ENCODE measurements at places on chromosomes 1 and 21.

- no peak for DNase-seq
These were observed 2.2 kb downstream of the PPP2R5A start for GRCh38 chr1:212287261-212287895.

DNA sequence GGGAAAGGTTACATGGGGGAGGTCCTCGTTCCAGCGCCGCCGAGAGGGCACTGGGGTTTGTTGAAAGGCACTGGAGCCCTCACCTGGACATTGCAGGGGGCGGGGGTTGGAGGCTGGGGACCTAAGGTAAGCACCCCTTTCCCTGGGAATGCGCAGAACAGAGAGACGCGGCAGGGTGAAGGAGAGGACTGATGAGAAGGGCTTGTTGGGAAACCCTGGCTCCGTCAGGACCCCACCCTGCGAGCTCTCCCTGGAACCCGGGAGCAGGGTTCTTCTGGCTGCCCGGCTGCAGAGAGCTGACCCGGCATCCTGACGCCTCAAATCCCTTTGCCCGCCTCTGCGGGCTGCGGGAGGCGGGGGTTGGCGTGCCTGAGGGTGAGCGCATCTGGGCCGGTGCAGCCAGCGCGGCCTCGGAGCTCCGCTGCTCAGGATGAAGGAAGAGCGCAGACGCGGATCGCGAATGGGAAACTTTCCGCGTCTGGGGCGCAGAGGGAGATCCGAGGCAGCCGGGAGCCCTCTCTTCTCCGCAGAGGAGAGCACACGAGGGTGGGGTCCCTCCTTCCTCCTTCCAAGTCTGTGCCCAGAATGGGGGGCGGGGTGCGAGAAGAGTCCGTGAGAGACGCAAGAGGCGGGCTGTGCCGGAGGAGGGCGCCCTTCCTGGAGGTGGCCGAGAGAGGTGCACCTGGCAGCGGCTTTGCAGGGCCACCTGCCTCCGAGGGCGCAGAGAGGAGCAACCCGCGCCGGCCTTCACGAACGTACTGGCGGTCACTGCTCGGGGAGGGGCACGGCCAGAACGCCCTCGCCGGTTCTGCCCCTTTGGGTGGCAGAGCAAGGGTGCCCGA, 2.4 kb downstream of the IGSF21 start:
- peak; percentile 50 for DNase-seq

- DNase-seq = no peak
These were observed 6.0 kb downstream of the CCDC181 start for GRCh38 chr1:169421309-169421708.

DNA sequence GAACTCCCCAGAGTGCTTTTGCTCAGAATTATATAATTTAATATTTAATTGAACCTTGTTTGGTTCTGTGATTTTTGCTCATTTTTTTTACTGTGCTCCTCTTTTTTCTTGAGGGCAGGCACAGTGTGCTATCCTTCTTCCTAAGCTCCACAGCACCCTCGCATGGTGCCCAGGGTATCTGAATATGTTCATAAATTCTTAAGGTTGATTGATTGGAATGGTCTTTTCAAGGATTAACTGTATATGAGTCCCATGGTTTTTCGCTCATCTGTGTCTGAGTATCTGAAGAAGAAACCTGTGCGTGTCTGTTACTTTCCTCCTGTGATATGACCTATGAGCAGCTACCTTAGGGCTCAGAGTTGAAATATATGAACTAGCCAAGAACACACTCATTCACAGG, 393.7 kb downstream of the HLX start:
- no peak for DNase-seq

DNA sequence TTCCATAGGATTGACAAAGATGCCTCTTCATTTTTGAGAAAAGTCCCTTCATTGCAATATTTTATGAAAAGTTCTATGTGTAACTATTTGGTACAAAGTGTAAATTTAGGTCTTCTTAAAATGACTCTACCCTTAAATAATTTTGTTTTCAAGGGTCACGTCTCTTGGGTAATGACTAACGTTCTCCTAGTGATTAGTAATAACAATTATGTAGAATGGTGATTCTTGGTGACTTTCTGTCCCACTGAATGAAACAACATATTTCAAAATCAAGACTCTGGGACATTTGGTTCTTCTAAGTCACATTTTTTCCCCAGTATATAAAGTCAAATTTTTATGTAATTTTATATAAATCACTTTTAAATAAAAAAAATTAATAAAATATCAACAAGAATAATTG, 277.5 kb upstream of the ADAMTS5 start:
- no peak for DNase-seq

DNA sequence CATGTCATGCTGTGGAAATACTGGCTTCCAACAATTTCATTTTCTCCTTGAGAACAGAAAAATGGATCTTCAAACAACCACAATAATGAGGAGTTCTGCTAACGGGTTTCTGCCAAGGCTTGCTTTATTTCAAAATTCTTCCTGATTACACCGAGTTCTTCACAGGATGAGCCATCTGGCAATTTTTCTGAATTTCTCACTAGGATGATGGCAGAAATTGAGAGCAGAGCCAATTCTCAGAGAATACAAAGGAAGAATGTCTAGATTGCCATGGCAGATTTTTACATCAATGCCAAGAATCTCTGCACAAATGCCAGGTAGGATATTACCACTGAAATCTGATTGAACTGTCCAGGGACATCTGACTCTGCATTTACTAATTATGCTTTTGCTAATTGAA, 619.0 kb upstream of the CHRM3 start:
- no peak for DNase-seq

DNA sequence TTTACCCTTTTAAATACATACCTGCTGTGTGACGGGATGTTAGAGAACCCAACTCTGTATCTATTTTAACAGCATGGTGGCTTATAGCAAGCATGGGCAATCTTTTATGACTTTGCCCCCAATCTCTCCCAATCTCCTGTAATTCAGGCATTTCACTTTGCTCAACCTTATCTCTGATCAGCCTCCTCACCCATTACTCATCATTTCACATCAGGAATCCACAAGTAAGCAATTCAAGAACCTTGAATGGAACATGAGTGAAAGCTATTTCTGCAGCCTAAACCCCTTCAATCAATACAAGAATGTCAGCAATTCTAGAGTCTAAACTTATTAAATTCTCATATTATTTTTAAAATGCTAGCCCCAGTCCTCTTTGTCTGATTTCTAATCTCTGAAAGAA, 199.8 kb downstream of the ST6GALNAC3 start:
- no peak for DNase-seq

DNA sequence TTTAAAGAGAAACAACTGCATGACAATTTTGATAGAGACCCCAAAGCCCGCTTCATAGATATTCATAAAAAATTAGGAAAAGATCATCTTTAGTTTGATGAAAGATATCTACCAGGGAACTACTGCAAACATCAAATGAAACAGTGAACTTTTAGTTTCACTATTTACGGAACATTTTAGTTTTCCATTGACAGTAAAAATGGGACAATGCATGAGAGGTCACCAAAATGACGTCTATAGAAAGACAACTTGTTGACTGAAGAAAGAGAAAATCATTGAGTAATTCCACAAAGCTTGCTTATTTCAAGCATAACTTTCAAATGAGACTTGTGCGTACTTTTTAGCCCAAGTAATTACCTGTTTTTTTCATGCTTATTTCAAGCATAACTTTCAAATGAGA, 411.4 kb downstream of the HLX start:
- no peak for DNase-seq

- DNase-seq = no peak
These were observed 100.2 kb downstream of the LRRC53 start for GRCh38 chr1:74412244-74412643.

DNA sequence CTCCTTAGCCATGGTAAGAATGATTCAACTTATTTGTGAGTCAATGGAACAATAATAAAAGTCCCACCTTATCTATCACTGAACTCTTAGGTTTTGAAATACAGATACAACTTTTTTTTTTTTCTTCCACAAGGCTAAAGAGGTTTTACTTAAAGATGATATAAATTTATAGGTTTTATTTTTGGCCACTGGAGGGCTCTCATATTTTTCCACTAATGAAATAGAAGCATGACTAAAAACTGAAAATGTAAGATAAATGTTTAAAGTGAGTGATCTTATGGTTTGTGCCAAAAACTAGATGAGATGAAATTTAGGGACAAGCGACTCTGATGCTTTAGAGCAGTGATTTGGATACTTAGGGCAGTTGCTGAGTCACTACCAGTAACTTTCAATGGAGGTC, 499.0 kb downstream of the NUF2 start:
- DNase-seq = no peak

DNA sequence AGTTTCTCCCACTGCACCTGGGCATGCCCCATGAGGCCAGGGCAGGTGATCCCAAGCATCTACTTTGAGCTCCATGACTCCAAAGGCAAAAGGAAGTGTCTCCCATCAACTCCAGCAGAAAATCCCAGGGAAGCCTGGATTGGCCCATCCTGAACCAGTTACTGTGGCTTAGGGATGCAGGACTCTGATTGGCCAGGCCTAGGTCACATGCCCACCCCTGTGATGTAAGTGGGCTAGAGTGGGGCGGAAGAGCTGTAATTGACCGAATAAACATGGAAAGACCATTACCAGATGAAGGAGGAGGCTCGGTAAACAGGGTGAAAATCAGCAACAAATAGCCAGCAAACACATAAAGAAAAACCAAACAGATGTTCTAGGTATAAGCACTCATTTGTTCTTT, 45.2 kb downstream of the MATN1 start:
- DNase-seq = no peak

GRCh38 chr1:234169161-234169849, 204.0 kb upstream of the COA6 start:
- DNase-seq = no peak

DNA sequence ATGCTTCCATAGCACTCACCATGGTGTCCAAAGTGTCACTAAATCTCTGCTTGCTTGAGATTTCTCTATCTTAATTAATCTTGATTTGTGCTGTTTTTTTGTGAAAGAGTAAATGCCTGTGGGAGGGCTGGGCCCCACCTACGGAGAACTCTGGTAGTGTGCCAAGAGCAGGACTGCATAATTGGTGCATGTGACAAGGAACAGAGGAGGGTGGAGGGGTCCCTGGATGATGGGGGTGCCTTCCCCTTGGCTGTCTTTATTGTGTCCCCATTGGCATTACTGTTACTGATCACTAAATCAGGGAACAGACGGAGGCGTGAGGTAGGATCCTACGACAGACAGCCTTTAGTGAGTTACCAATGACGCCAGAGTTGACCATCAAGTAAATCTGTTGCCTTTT, 223.4 kb downstream of the DISC1 start:
- DNase-seq = no peak

GRCh38 chr1:84715342-84716019, 25.2 kb upstream of the SSX2IP start:
- DNase-seq = no peak

- no peak for DNase-seq
These were observed 8.1 kb downstream of the CCDC24 start for GRCh38 chr1:43999455-43999854.

- no peak for DNase-seq
These were observed 17.4 kb upstream of the KLF18 start for GRCh38 chr1:44158871-44159270.

DNA sequence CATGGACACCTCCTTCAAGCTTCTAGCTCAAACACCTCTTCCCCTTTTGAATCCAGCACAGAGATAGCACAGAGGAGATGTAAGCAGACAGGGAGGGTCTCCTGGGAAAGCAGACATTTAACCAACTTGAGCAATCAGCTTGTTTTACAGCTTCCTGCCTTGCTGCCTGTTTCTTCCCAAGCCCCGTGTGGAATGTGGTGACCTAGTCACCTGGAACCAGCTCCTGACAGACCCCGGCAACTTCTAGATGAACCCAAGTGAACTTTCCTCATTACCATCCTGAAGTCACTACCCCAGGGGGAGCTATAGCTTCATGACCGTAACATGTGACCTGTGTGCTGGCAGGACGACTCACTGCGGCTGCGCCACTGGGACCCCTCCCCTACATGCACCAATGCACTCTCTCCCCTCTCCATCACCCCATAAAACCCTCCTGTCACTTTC, 24.1 kb upstream of the TTF2 start:
- no peak for DNase-seq

- DNase-seq = no peak
These were observed 46.6 kb downstream of the DUSP10 start for GRCh38 chr1:221695301-221695700.

DNA sequence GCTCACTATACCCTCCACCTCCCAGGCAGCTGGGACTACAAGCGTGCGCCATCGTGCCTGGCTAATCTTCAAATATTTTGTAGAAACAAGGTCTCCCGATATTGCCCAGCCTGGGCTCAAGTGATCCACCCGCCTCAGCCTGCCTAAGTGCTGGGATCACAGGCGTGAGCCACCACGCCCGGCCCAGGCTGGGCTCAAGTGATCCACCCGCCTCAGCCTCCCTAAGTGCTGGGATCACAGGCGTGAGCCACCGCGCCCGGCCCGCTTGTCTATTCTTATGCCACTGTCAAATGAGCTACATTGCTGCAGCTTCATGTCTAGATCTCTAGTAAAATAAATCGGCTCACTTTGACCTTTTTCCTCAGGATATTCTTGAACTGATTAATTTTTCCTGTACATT, 107.7 kb upstream of the COL6A1 start:
- no peak for DNase-seq

DNA sequence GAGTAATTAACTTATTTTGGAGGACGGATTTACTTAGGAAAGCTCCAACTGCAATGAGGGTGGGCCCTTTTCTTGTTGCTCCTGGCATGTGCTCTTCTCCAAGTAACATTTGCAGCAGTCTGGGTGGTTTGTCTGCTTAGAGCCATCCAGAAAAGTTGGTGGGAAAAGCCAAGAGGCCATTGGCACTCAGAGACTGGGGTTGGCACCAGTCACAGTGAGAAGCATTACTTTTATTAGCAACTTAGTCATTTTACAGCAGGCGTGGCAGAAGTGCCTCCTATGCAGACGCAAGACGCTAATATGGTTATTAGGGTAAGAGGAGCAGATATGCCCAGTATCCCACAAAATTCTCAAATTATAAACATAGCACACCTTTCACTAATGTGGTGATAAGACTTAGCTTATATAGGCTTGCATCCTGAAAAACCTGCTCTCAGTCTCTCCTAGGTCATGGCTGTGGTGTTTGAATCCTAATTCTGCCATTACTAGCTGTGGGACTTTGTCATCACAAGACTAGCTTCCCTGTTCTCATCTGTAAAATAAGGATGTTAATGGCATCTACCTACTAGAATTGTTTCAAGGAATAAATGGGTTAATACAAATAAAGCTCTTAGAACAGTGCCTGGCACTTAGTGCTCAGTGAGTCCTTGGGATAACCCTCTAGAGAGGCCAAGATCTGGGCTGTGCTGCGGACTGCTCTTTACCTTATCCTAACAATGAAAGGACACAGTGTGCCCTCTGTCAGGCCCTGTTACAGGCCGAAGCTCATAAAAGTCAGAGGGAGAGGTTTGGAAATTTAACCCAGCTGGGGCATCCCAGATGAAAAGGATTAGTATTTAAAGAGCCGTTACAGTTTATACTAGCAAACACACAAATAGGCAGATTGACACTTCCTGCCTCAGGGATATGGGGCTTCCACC, 154.6 kb downstream of the ROR1 start:
- DNase-seq = no peak

- DNase-seq = no peak
These were observed 11.7 kb downstream of the CAPN9 start for GRCh38 chr1:230758709-230759368.

All from H1 (cell line).